Renal cortical epithelial cell (primary cell): ENCODE measurements at places on chromosomes 4 and X. TPM values are rescaled to one million over a fixed set of nuclear protein-coding genes. Genes with fewer than 3 reads are reported as not detected.

DNA sequence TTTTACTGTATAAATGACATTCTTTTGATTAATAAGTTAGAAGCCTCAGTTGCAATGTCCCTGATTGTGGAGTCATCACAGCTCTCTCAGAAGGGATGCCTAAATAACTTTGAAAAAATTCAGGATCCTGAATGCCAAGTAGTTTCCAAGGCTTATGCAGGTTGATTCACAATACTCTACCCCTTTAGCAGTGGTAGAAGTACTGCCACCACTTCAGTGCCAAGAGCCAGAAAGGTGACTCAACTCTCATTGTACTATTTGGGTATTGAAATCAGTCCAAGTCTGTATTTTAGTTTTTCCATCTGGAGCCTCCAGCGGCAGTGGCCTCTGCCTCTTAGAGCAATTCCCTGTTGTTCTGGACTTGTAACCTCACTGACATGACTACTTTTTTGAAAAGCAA, 320.1 kb upstream of the NDST4 start:
- no peak for DNase-seq

The PPP2R2C gene
- 0.20 and 2.6 TPM in 2 replicates for total RNA-seq

GRCh38 chr4:2449511-2450392, 19.2 kb upstream of the RNF4 start:
- no peak for DNase-seq

The PCDH18 gene
- total RNA-seq: 0.17 and 0.25 TPM in 2 replicates

- peak; percentile 83 for DNase-seq
Observed at GRCh38 chr4:15557786-15558550, 88.3 kb downstream of the CC2D2A start.

- DNase-seq: peak; percentile 57
Observed at GRCh38 chrX:104156630-104157529, at the start of gene SLC25A53. Gene SLC25A53, minus strand, starts transcription at chrX:104157009. Its CDS starts 51,752 bp downstream, at chrX:104105257.

The CLGN gene
- 2.0 and 4.7 TPM in 2 replicates for total RNA-seq

The NDNF gene
- not detected in 2 replicates for total RNA-seq

DNA sequence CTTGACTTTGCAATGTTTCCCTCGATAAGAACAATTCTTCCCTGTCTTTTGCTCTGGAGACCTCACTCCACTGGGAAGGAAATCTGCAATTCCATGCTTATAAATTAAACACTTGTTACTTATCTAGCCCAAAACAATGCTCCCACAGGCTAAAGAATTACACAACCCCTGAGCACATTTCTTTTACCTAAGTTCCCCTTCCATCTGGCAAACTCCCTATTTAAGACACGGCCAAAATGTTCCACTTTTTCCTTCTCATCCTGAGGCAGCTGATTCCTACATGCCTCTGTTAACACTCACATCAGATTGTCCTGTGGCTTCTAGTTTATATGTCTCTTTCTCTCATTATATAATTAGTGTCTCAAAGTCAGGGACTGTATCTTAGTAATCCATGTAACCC, 211.7 kb downstream of the COX18 start:
- no peak for DNase-seq

The L1CAM gene
- total RNA-seq: 88.0 and 623 TPM in 2 replicates

DNA sequence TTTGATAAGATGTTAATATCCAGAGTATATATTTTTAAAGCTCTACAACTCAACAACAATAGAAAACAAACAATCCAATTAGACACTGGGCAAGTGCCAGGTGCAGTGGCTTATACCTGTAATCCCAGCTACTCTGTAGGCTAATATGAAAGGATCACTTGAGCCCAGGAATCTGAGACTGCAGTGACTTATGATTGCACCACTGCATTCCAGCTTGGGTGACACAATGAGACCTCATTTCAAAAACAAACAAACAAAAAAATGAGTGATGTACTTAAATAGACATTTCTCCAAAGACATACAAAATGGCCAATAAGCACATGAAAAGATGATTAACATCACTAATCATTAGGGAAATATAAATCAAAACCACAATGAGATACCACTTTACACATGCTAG, 356.8 kb upstream of the PCDH10 start:
- no peak for DNase-seq

The RBM46 gene
- 0.30 and 0.52 TPM in 2 replicates for total RNA-seq

DNA sequence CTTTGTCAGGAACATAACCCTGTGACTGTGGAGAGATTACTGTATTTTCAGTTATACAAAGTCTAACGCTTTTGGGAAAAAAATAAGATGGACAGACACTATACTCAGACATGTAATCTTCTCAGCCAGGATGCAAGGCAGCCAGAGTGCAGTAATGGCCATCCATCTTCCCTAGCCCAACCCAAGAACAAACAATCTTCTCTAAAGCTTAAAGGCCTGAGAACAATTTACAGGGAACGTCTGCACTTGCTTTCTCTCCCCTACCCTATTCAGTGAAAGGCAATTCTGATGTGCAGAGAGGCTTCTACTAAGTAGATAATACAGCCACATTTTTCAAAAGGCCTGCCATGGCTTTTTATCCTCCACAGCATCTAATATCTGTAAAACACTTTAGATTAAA, 471.3 kb downstream of the FGF13 start:
- DNase-seq: no peak

The RENBP gene
- total RNA-seq: 1.9 and 3.6 TPM in 2 replicates

DNA sequence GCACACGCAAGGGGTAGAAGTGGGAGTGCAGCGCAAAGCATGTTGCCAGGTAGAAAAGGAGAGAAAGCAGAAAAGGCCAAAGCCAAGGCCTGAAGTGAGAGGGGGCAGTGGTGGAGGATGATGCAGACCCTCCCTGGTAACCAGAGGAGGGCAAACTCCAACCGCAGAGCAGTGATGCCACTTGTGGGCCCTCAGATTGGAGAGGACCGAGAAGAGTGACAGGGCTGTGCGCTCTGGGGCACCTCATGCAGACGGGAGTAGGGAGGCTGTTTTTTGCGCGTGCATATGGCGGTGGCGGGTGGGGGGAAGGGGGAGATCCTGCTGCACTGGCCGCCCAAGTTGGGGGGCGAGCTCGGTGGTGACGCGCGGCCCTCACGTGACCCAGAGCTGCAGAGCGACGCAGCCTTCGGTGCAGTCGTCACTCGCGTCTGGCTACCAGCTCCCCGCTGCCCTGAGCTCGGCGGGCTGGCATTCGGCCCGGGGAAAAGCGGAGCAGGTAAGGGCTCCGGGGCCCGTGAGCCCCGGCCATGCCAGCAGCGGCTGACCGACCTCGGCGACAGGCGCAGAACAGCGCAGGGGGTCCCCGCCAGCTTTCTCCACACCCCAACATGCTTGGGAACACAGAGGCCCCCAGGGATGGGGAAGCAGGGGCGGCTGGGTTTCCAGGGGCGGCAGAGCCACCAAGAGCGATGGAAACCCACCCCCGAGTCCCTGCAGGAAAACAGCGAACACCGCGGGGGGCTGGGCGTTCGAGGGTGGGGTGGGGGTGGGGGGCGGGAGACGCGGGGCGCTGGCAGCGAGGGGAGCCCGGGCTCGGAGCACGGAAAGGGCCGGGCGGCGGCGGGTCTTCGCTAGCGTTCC, at the start of gene BEX3:
BEX3 (plus strand) TSS at position 421 of the 861 bp plus-strand sequence. CDS start 984 bp downstream, outside the sequence.
- DNase-seq: no peak

GRCh38 chr4:113276464-113277170, 227.2 kb downstream of the ANK2 start:
- DNase-seq: no peak

GRCh38 chr4:169620880-169621248, 486 bp downstream of the CLCN3 start:
- peak; percentile 32 for DNase-seq

- DNase-seq: no peak
Observed at GRCh38 chr4:3344104-3344503, 51.3 kb downstream of the RGS12 start.

The SLC9B1 gene
- total RNA-seq: 0.30 and 0.69 TPM in 2 replicates

GRCh38 chr4:41358647-41359421, 102.1 kb downstream of the UCHL1 start:
- no peak for DNase-seq

- no peak for DNase-seq
Observed at GRCh38 chr4:157885811-157886210, 287.0 kb downstream of the GASK1B start.

GRCh38 chr4:47406408-47406807, 57.1 kb downstream of the COMMD8 start:
- no peak for DNase-seq

GRCh38 chrX:104122829-104123228, 10.5 kb downstream of the ZCCHC18 start:
- DNase-seq: no peak

DNA sequence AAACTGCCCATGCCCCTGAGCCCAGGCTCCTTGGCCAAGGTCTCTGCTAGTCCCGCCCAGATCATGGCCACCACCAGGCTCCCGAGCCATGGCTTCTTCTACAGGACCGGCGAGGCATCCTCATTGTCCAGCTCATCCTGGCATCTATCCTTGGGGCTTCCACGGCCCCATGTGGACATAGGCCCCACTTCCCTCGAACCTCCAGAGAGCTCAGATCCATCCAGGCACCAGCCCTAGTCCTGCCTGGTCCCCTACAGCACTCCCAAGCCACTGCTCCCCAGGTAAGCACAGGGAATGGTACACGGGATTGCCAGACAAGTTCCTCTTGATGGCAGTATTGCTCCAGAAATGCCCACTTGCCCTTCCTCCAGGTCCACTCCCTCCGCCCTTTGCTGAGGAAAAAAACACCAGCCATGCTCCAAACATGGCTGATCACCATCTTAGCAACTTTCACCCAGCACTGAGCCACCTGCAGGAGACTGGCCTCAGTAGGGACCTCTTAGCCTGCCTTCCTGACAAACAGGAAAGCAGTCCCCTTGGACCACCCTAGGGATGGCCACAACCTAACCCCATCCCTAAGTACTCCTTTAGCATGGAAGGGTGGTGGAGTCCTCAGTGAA, 272.1 kb upstream of the AGTR2 start:
- DNase-seq: peak; percentile 2

- peak; percentile 8 for DNase-seq
Observed at GRCh38 chrX:154595559-154596249, 10.8 kb downstream of the CTAG1A start.

DNA sequence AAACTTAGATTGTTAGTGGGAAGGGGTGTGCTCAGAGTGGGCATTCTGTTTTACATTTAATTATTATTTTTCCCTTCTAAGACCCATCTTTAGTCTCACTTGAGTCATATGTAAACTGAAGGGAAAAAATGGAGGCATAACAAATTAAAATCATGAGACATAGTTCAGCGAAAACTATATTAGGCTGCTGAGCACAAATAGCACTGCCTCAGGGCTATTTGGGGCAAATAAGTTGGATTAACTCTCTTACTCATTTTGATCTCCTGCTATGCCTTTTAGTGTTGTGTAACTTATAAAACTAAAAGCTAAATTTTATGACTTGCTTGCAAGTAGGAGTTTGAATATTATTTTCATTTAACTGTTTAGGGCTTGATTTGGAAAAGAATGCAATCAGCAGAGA, 1329.2 kb upstream of the PCDH7 start:
- no peak for DNase-seq

- DNase-seq: no peak
Observed at GRCh38 chr4:15692602-15693001, 10.3 kb upstream of the BST1 start.

The PTPN13 gene
- 58.7 and 118 TPM in 2 replicates for total RNA-seq

DNA sequence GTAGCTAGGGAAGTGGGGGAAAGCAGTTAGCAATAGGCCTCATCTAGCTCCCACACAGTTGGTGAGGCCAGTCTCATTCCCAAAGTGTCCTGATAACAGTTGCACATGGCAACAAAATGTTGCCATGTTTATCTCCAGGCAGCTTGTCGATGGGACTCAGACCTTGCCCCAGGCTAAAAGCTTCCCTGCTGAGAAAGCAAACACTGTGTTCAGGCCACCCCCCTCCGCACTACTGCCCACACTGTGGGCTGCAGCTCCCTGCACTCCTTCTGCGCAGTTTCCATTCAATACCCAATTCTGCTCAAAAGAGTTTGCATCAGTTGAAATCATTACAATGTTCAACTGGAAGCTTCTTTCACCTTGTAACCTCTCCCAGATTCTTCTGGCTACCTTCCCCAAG, 287.8 kb upstream of the GK2 start:
- DNase-seq: no peak

The KIT gene
- under 0.01 and 0.10 TPM in 2 replicates for total RNA-seq

GRCh38 chr4:126778348-126778747, 854.4 kb upstream of the INTU start:
- peak; percentile 69 for DNase-seq
